AG08396 (cell line): ENCODE measurements at places on chromosomes 1 and 21.
A peak's percentile ranks its signal among the peaks of the same experiment; 100 is the strongest.

DNA sequence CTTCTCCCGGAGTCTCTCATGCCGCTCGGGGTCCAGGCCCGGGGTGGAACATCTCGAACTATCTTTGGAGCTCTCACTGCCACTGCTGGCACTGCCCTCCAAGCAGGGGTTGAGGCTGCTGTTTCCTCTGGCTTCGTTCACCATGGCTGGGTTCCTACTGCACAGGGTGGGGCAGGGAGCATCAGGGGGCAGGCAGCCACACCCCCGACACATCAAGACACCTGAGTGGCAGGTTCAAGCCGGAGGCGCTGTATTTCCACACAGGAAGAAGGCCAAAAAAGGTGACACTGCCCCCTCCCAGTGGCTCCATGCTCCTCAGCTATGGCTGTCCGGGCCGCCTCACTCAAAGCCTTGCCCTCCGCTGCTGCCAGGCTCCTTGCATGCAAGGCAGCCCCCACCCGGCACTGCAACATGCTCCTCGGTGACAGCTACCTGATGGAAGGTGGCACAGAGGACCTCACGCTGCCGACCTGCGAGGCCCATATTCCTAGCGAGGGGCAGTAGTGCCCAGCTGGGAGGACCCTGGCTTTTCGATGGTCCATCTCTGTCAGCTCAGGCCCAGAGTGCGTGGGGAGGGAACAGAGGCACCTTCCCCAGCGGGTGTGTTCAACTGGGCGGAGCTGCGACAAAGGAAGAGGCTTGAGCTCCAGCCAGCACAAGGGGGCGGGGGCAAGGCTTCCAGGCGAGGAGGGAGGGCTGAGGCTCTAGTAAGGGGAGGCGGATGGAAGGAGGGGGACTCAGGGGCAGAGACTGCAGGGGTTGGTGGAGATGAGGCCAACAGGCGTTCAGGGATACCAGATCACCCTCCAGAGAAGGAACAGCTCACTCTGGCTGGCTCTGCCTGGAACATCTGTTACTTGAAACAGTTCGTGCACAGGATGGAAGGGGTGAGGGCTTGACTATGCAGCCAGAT, 2.5 kb downstream of the MTHFR start:
- DNase-seq, result peak; percentile 89

GRCh38 chr1:76682138-76682537, 185.1 kb upstream of the ST6GALNAC5 start:
- DNase-seq, result no peak

DNA sequence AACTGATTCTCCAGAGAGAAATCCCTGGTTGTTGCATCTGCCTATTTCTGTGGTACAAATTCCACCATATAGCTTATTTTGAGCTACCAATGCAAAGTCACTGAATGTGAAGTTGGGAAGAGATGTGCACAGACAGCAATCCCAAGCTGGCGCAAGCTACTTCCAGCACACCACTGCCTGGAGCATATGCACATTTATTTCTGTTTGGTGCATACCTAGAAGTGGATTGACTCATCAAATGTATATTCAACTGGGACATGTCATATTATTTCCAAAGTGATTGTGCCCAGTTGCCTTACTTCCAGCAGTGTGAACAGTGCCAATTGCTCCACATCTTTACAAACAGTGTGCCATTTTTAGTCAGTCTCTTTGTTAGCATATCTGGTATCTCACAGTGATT, 58.2 kb upstream of the PLD5 start:
- DNase-seq, result no peak

DNA sequence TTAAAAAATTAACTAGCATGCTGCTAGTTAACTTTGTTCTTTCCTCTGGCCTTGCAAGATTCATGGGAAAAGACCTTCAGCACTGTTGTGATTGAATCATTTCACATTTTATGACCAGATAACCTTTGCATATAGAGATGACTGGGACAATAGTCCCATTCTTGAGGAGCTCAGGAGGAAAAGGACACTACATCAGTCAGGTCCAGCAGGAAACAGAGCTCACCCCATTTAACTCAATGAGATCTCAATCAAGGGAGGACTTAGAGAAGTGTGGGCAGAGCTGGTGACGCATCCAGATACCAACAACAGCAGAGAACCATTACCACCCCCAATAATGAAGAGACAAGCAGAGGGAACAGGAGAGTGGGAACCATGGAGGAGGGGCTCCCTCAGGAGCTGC, 109.4 kb upstream of the GUCA2B start:
- DNase-seq, result no peak

GRCh38 chr1:57206038-57206437, 217.8 kb downstream of the DAB1 start:
- no peak for DNase-seq

GRCh38 chr1:77847621-77848080, 40.8 kb upstream of the NEXN start:
- no peak for DNase-seq

GRCh38 chr1:109513110-109513710, 3.7 kb upstream of the AMIGO1 start:
- no peak for DNase-seq

GRCh38 chr21:35359076-35359475, 310.0 kb upstream of the RUNX1 start:
- no peak for DNase-seq

DNA sequence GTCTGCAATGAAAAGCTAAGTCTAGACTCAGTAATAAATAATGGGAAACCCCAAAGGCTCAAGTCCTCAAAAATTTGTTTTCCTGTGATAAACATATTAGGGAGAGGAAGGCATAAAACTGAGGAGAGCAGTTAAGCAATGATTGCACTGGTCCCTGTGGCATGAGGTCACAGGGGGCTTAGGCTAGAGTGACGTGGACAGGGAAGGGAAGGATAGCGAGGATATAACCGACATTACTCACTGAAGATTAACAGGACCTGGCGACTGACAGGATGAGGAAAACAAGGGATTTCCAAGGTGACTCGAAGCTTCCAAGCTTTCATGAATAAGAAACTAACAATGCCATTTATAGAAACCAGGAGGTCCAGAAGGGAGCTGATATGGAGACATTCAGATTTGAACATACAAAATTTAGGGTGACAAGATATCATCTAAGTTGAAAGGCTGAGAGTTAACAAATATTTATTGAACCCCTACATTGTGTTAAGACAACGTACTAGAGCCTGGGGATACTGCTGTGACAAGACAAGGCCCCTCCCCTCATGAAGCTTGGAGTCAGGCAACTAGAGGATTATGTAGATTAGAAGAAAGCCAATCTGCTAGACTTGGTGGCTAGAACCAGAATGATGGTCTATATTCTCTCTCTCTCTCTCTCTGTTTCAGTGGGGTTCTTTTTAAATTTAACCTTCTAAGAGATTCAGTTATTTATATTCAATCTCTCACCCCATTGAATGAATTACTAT, 33.2 kb upstream of the PKN2 start:
- DNase-seq, result no peak

DNA sequence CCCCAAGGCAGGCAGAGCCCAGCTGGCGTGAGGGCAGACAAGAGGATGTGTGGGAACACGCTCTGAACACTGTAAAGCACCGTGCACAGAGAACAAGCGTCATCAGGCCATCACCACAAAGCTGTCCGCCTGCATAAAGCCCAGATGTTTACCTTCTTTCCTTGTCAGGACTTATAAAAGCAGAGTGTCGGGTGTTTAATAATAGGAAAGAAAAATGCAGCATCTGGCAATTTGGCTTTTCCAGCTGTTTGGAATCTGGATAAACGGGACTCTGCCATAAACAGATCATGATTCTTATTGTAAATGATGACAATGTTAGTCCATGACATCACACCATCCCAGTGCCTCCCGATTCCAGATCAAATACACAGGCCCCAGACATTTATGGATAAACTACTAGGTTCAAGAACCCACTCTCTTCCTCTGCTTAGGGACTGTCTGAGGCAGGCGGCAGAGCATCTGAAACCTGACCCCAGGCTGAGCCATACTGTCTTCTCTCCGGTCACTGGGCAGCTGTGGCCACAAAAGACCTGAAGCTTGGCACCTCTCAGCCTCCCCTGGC, 4.2 kb downstream of the GLIS1 start:
- no peak for DNase-seq

DNA sequence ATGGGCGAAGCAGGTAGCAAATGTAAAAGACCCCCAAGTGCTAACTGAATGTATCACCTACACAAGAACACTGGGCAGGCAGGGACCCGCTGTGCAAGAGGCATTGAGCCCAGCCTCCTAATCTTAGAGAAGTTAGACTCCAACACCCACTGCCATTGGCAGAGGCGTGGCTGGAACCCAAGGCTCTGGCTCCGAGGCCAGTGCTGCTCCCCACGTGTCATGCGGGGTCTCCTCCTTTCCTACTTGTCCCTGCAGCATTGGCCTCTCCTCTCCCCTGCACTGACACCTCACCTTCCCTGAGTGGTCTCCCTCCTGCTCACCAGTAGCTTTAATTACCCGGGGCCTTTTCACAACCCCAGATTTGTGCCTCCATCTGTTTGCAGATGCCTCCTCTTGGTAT, 107.0 kb downstream of the GALNT2 start:
- no peak for DNase-seq

GRCh38 chr1:59318271-59318860, 21.5 kb downstream of the FGGY start:
- no peak for DNase-seq

GRCh38 chr1:78176448-78176847, 130.7 kb downstream of the GIPC2 start:
- peak; percentile 27 for DNase-seq

- DNase-seq, result no peak
Measured at GRCh38 chr1:160307118-160307791, 22.3 kb upstream of the PEX19 start.

- no peak for DNase-seq
Measured at GRCh38 chr1:67632356-67632755, 52.6 kb upstream of the GADD45A start.

DNA sequence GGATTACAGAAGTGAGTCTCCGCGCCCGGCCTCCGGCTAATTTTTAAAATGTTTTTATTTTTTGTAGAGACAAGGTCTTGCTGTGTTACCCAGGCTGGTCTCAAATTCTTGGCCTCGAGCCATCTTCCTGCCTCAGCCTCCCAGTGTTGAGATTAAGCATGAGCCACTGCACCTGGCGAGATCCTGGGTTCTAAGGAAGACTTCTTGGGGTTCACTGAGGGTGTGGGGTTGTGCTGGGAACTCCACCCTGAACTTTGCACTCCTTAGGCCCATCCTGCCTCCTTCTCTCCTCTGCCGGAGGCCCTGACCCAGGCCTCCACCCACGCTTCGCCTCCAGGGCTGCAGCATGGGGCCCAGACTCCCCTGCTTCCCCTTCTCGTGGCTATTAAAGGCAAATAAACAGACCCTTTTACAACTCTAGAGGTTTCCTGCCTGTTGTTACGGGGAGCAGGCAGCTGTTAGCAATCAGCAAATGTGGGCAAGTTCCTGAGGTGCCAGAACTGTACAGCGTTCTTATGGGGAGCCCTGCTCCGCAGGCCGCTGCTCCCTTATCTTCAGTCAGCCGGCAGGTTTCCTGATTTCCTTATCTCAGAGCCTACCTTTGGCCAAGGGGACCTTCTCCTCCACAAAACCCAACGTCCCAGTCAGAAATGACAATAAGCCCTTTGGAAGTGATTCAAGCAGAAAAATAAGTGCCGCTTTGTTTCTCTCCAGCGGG, 41.0 kb upstream of the LIN9 start:
- DNase-seq, result no peak

- no peak for DNase-seq
Measured at GRCh38 chr1:160883581-160884513, 1.1 kb downstream of the ITLN1 start.

DNA sequence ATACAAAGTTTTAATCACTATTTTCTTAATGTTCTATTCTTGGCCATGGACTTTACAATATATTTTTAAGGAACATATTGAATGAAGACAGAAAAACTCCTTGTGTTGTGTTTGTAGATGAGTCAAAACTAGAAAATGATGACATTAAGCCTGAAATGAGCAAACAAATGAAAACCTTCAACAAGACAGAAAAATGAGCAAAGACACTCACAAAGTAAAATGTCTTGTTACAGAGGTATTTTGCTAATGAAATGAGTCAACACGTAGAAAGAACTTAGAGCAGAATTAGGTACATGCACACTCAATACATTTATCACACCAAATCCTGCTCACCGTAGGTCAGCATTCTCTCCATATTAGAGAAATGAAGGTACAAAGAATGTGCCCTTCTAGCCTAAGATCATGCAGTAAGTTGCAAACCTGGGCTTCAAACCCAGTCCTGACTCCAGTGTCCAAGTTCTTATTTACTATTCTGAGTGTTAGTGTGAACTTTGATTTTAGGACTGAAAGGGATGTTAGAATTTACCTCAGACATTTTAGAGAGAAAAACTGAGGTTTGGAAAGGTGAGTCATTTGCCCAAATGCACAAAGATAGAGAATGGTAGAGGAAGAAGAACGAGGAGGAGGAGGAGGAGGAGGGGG, 133.9 kb upstream of the SGIP1 start:
- no peak for DNase-seq

DNA sequence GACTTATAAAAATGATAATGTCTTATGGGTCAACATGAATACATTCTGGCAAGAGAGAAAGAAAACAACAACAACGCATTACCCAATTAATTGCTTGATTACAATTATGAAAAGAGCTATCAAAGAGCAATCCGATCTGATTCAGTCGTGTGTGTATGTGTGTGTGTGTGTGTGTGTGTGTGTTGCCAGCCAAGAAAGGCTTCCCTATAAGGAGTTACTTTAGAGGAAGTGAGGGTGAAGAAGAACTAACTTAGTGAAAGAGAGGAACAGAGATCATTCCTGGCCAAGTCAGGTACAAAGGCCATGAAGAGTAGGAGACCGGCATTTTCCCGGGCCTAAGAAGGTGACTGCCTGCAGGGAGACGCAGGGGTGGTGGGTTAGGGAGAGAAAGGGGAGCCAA, 9.4 kb downstream of the TMEM35B start:
- no peak for DNase-seq

DNA sequence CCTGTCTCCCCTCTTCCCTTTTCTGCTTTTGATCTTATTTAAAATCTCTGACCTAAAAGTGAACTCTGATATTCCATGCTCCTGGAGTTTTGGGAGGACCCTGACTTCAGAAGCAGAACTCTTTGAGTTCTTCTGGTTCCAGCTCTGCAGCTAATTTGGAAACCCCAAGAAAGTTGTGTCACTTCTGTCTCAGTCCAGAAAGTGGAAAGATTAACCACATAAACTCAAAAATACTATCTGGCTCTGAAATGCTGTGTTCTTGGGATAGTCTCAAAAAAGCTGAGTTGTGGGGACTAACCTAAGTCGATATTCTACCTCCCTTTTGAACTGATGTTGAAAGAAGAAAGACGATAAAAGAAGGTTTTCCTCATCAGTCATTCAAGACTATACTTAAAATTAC, 59.8 kb downstream of the ITPKB start:
- DNase-seq, result no peak

DNA sequence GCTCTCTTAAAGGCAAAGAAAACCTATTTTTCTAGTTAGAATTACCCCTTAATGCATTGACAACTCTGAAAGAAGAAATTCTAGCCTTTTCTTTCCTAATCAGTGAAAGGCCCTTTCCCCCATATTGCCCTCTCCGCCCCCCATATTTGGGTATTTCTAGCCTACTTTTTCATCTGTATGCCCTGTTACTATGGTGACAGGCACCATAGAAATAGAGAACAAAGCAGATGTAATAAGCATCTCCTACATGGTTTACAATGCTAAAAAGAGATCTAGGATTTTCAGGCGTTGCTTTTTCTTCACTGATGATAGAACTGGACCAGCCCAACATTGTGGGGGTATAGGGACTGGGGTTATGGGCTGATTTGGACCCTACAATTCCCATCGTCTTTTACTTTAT, 14.5 kb downstream of the LRRC8B start:
- DNase-seq, result no peak
